CD8-positive, alpha-beta memory T cell (primary cell): ENCODE measurements at places on chromosomes 4 and X. TPM values are rescaled to one million over a fixed set of nuclear protein-coding genes. Genes with fewer than 3 reads are reported as not detected.

The UBQLN2 gene
- total RNA-seq = 31.6 TPM

The ARHGAP6 gene
- total RNA-seq = not detected

The BMPR1B gene
- total RNA-seq = not detected

The PLXNB3 gene
- total RNA-seq = 0.51 TPM

The MID2 gene
- total RNA-seq = 10.6 TPM

The SERTM2 gene
- total RNA-seq = not detected

The FAM236B gene
- not detected for total RNA-seq

The RBMXL3 gene
- total RNA-seq = not detected

The GJB1 gene
- not detected for total RNA-seq

The SHROOM4 gene
- total RNA-seq = not detected

The CD38 gene
- total RNA-seq = 11.7 TPM

The TCEANC gene
- total RNA-seq = 2.7 TPM

The SMPX gene
- total RNA-seq = not detected

The SYTL4 gene
- total RNA-seq = not detected
